D341Med (cell line): ENCODE measurements at places on chromosomes 12 and 14.

GRCh38 chr14:73661872-73662271, 17.1 kb downstream of the DNAL1 start:
- no peak for DNase-seq

GRCh38 chr12:71694099-71694820, 8.4 kb downstream of the TMEM19 start:
- DNase-seq: peak; percentile 66

- no peak for DNase-seq
Observed at GRCh38 chr14:53218161-53218560, 65.0 kb upstream of the DDHD1 start.

DNA sequence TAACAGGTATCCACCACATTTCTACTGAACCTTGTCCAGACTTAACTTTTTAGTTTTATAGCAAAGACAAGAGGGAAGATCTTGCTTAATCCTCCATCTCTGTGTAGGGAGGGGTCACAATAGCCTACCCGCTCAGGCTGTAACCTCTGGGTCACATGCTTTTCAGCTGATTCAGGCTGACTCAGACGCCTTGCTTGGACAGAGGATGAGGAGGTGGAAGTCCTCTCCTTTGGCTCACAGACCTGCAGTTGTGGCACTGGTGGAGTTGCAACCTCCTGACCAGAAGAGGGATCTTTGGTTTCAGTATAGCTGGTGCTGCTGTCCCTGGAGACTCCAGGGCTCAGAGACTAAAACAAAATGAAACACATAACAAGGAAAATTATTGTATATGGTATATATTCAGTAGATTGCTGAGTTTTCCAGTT, 16.2 kb downstream of the ACIN1 start:
- no peak for DNase-seq

GRCh38 chr12:538731-539539, 79.2 kb downstream of the B4GALNT3 start:
- no peak for DNase-seq

- no peak for DNase-seq
Observed at GRCh38 chr12:12508612-12509011, 54.1 kb downstream of the DUSP16 start.
